ENCODE measurements at places on chromosomes 1 and 21.

DNA sequence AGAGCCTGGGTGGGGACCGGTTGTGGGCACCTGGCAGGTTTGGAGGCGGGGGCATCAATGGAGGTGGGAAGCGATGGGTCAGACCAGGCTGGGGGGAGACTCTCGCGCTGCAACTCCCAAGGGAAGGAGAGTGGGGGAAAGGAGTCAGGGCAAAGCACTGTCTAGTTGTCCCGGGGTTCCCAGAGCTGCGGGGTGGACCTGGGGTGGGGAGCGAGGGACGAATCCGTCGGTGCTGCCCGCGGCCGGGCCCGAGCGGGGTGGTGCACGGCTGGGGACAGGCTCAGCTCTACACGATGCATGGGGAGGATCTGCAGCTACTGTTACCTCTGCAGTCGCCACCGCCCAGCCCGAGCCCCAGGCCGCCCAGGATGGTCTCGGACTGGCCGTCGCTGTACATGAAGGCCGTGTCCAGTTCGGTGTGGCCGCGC is 427 bp downstream of the AKR7A2 start:
- DNase-seq: no peak

DNA sequence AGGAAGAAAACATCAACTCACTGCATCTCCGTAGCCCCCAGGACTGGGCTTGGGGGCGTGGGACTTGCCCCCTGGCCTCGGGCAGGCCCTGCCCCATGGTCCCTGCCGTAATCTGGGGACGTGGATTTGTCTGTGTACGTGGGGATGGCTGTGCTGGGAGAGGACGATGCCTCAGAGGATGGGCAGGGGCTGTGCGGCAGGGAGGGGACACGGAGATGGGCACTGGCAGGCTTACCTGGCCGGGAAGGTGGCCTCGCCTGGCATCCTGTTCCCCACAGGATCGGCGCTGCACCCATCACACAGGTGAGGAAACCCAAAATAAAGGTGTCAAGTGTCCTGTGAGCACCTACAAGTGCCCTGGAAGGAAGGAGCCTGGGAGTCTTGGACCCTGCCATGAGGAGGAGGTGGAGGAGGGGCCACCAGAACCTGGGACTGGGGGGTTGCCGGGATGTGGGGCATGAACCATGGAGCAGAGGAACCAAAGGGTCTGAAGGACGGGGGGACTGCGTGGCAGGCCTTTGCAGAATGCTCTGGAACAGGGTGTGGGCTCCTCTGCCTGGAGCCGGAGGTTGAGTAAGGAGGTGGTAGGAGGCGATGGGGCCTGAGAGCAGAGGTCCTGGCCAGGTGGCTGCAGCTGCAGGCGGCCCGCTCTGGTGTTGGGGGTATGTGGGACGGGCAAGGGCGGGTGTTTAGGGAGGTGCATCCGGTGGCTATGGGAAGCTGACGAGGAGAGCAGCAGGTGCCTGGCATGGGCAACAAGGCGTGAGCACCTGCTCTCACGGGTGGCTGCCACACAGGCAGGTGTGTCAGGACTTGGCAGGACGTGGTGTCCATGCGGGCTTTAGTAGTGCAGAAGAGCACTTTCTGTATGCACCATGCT is 27.8 kb upstream of the LRRC3 start:
- no peak for DNase-seq

DNA sequence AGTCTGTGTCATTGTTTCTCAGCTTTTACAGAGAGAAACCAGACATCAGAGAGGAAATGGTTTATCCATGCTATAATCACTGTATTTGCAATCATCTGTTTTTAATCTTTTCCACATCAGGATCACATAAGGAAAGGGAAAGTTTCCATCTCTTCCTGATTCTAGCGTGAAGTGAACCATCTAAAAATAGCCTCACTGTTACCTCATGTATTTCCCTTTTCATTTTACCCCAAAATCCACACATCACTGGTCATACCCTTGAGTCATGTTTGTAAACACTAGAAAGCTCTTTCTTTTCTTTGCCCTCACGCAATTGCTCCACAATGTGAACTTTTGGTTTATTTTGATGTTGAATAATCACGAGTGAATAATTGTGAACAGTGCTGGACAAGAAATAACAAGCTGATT is 146.0 kb downstream of the PLA2G4A start:
- peak; percentile 79 for DNase-seq

- peak; percentile 77 for DNase-seq
Measured at GRCh38 chr1:206021626-206022365, 1.9 kb downstream of the CTSE start.

- no peak for DNase-seq
Measured at GRCh38 chr1:19073311-19074186, 117.1 kb upstream of the IFFO2 start.

GRCh38 chr1:112905395-112906149 is 50.4 kb downstream of the SLC16A1 start:
- no peak for DNase-seq

DNA sequence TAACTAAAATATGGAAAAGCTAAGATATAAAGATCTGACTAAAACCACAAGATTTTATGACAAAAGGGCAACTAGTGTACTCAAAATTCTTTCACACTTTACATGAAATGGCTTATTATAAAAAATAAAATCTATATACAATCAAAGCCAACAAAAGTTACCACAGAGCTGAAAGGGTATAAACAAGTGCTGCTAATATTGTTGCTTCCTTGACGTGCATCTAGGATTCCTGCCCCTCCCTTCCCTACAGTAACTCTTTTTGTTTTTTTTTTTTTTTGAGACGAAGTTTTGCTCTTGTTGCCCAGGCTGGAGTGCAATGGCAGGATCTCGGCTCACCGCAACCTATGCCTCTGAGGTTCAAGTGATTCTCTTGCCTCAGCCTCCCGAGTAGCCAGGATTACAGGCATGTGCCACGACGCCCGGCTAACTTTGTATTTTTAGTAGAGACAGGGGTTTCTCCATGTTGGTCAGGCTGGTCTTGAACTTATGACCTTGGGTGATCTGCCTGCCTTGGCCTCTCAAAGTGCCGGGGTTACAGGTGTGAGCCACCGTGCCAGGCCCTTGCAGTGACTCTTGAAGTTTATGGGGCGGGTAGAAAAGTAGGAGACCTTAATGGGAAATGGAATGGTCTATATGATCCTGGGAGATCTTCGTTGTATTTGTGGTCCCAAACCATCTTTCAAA is 4.5 kb downstream of the SRSF4 start:
- no peak for DNase-seq

- no peak for DNase-seq
Measured at GRCh38 chr21:38930853-38931252, 125.1 kb downstream of the ETS2 start.

DNA sequence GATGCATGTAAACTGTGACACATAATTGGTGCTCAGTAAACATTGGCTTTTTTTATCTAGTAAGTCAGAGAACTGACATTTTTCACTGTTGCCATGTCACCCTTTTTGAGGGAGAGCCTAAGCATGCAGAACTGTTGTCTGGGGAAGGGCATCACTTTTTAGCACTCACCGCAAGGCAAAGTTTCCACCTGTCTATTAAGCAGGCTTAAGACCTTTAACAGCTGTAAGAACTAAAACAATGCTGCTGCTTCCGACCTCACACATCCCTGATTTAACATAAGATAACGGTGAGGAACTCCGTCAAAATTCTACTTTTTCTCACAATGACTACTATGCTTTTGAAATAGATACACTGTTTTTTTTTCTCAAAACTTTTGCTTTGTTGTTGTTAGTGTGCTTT is 554.8 kb downstream of the NUF2 start:
- no peak for DNase-seq

GRCh38 chr1:201982623-201983379 is at the start of gene RNPEP:
TSS of gene RNPEP (plus strand) at chr1:201982648. CDS start at chr1:201982667, 19 bp downstream.
- DNase-seq: peak; percentile 55

GRCh38 chr1:244955661-244956060 is 91.3 kb upstream of the HNRNPU start:
- peak; percentile 30 for DNase-seq

DNA sequence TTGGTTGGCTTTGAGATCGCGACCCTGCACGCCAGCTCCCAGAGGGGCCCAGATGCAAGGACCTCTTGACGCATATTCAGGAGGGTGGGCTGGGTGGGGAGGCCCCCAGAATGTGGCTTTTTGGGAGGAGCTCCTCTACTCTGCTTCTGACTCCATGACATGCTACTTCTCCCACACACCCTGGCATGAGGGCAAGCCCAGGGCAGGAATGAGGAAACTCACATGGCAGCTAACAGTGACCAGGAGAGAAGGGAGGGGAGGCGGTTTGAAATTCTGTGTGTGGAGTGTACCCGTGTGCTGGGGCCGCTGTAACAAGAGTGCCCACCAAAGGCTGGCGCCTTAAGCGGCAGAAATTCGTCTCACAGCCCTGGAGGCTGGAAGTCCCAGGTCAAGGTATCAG is 61.3 kb upstream of the GPR153 start:
- DNase-seq: no peak

DNA sequence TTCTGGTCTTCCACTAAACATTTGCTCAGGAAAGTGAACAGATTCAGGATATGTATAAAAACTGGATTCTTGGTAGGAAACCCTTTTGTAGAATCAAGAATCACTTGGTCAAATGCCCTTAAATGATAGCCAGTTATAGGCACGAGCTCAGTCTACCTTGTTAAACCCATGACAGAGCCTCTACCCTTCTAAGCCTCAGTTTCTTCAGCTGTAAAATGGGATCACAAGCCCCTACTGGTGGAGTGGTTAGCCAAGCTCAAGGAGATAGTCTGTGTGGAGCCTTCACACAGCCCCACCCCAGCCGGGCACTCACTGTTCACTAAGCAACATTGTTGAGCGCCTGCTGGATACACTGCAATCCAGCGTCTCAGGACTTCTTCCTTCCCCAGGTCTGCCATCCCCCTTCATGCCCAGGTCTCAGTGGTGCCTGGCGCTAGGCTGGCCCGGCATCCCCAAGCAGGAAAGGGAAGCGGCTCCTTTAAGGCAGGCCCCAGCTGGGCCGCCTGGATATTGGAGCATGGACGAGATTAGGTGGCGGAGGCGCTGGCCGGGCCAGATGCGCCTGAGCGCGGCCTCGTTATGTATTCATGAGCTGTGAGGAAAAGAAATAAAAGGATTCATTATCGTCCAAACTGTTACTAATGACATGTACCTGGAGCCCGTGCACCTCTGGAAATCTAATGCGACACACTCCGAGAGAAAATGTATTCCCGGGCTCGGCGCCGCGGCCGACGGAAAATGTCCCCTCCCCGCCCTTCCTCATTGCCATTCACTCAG is 75.6 kb downstream of the TAS1R2 start:
- DNase-seq: no peak

GRCh38 chr1:232873931-232874330 is 68.7 kb downstream of the MAP10 start:
- DNase-seq: no peak

DNA sequence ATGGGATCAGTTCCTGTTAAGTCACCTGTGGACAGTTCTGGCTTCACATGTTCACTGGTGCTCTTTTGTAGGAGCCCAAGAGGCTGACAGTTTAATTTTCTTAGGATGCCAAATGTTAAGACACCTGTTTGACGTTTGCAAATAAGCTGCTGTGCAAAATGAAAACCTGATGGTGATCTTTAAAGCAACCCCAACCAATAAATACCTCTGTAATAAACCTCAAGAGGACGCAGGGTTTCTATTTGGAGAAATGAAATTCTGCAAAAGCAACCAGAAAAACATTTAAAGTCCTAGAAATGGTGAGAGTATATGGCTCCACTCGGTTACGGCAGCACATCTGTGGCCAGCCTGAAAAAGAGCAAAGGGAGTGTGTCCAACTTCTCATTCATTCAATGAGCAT is 5.7 kb upstream of the RHEX start:
- no peak for DNase-seq

- no peak for DNase-seq
Measured at GRCh38 chr1:5776035-5776550, 216.1 kb downstream of the NPHP4 start.

DNA sequence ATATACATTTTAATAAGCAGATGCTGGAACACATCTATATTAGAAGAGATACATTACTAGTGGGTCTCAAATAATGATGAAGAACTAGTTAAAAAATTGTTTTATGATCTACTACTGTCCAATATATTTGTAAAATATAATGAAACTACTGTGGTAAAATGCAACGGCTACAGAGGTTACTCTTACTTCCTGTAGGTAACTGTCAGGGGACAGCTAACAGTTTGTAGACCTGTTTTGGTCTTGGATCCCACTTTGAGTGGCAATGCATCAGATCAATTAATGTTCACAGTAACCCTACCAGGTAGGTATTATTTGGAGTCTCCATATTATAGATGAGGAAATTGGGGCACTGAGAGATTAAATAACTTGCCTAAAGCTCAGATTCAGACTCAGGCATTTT is 26.7 kb upstream of the MYSM1 start:
- no peak for DNase-seq

DNA sequence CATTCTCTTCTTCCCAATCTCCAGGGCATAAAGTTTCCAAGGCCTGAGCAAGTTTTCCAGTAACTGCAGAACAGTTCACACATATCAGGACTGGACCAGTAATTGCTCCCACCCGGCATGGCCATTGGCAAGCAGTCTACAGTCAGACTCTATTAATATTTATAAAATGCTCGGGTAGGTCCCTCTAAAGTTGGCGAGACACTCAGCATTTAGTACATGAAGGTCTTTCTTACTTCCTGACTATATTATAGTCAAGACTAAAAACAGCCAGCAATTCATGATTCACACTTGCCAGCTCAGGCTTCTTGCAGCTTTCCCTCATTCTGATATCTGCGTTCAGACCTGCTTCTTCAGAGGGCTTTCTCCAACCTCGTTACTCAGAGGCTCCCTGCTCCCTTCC is 25.4 kb downstream of the GADD45A start:
- peak; percentile 41 for DNase-seq

GRCh38 chr1:94265011-94265422 is 27.6 kb upstream of the ARHGAP29 start:
- peak; percentile 61 for DNase-seq

DNA sequence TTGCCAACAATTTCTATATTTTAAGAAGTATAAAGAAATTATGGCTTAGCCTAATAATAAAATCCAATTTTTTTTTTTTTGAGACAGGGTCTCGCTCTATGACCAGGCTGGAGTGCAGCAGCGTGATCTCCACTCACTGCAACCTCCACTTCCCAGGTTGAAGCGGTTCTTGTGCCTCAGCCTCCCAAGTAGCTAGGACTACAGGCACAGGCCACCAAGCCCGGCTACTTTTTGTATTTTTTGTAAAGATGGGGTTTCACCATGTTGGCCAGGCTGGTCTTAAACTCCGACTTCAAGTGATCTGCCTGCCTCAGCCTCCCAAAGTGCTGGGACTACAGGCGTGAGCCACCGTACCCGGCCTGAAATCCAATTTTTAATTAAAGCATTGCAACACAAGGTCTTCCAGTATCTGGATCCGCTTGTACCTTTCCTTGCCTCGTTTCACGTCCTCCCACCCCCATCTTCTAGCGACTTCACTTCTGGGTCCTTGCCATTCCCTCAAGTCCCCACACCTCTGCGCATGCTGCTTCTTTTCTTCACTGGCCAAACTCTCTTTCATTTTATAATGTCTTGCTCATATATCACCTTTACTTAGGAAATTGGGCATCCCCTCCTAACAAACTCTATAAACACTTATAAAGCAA is 2.3 kb downstream of the FUBP1 start:
- peak; percentile 15 for DNase-seq

- no peak for DNase-seq
Measured at GRCh38 chr1:103108376-103109150, at the start of gene COL11A1. TSS of gene COL11A1 (minus strand) at chr1:103108522. CDS start at chr1:103108178, 344 bp downstream.

GRCh38 chr1:186059752-186060151 is 315.3 kb downstream of the TPR start:
- no peak for DNase-seq
